Lower leg skin (tissue), 4 donors: ENCODE measurements at places on chromosomes 3 and 15.

DNA sequence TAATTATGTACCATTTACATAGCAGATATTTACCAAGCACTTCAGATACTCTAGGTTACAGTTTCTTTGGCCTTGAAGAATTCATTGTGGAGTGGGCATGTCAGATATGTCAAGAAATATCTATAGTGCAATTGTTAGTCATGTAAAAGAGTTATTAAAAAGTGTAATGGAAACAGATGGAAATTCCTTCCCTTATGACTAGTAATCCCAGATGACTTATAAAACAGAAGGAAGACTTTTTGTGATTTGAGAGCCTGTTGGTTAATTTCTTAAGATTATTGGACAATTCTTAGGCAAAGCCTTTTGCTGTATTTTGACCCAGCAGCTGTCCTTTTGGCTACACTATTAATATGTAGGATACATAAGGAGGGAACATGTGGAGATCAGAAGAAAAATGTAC is 708.9 kb upstream of the NECTIN3 start:
- no peak for DNase-seq

DNA sequence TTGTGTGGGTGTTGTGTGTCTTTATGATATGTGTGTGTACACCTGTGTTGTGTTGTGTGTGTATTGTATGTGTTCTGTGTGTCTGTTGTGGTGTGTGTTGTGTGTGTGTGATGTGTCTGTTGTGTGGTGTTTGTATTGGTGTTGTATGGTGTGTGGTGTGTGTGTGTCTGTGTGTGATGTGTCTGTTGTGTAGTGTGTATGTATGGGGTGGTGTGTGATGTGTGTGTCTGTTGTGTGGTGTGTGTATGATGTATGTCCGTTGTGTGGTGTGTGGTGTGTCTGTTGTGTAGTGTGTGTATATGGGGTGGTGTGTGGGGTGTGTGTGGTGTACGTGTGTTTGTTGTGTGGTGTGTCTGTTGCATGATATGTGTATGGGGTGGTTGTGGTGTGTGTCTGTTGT is 46.6 kb downstream of the ZDHHC19 start:
- DNase-seq = no peak

GRCh38 chr3:171257251-171258203 is 202.7 kb downstream of the TNIK start:
- no peak for DNase-seq

DNA sequence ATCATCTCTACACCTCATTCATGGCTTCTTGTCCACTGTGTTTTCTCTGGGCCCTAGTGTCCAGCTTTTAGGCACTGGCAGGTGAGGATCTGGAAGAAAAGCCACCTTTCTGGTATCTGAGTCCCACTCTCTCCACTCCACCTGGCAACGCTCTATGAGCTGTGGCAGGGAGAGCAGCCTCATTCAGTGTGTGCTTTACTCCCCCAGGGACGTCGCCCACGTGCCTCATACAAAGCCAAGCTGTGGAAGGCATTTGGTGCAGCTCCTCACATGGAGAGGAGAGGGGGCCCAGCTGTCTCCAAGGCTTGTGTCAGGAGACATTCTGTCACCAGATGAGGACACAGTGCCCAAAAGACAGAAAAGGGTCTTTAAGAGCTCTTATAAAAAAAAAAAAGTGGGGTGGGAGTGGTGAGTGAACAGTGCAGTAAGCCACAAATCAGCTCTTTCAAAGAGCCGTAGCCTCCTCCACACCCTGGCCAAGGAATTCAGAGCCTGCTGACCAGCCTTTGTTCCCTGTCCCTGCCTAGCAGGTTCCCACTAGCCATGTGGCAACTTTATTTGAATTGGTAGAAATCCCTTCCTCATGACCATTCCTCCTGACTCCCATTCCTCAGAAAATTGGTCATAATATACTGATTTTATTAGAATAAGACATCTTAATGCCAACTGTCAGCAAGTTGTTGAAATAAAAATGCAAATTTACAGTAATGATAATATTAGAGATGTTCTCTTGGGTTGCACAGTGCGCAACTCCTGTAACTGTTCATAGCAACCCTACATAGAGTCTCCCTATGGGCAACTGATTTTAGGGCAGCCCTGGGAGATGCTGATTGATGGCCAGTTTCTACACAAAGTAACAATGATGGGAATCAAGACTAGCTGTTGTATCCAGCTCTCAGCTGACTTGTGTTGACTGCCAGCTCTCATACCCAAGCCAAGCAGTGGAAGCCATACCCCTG is 29.5 kb downstream of the GALNT15 start:
- no peak for DNase-seq

DNA sequence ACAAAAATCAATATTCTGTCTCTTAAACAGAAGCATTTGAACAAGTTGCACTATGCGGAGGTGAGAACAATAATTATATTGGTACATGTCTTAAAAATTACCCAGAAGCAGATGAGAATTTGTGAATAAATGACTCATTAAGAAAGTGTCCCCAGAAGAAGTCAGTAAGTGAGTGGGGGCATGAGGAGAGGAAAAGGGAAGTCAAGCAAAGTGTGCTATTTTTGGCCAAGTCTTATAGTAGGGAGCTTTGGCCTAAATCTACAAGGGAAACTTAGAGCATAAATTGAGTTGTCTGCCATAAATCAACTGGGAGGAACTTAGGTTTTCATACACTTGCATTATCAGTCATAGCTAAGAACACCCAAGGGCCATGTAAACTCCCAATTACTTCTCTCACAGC is 86.9 kb upstream of the SATB1 start:
- no peak for DNase-seq

DNA sequence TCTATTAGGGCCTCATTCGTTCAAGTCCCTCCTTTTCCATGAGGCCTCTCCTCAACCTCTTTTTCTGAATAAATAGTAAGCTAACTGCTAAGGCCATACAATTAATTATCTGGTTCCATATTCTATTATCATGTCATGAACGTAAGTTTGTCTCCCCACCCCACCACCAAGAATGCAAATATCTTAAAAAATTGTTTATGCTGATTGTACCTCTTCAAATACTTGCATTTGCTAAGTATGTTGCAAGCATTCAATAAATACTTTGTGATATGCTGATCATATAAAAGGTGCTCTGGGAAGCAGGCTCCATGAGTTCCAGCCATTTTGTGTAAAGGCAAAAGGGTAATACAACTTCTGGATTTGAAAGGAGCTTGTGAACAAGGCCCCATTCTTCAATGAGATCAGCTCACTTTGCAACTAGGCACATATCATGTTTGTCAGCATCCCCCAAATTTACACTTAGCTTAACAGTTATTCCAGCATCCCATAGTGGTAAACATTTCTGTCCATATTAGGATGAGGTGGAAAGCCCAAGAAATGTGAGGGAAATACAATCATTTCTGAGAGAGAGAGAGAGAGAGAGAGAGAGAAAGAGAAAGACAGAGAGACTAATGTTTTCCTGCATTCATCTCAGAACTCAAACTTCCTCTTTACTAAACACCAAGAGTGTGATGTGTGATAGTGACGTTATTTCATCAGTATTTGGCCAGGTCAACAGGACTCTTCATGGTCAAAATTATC is 33.2 kb downstream of the SLC12A8 start:
- no peak for DNase-seq

DNA sequence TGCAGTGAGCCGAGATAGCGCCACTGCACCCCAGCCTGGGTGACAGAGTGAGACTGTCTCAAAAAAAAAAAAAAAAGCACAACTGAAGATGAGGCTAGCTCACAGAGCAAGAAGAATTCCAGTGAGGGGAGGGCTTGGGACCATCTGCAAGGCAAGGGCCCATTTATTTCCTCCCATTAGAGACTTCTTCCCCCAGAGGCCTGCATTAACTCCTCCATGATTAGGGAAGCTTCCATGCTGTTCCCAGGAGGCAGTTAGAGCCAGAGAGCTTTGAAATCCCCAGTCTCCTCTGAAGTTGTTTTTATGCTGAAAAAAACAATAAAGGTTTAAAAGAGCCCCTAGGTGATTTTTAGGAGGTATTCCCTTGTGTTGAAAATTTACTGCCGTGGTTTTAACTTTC is 54.3 kb upstream of the ADCY5 start:
- DNase-seq = no peak

DNA sequence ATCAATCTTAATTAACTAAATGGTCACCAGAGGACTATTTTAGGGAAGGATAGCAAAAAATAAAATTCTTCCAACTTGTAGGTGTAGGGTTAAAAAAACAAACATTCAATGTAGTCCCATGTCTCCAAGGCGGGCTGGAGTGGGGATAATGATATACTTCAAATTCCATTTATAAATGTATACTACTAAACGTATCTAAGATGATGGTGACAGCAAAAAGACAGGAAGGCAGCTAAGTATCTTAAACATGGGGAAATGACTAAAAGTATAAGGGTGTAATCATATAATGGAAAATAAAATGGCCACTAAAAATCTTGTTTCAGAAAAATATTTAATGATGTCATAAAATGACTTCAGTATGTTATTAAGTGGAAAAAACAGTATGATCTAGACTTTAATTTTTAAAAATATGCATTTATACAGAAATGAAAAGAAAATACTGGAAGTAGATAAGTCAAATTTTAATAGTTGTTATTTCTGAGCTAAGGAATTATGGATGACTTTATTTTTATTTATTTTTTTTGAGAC is 181.7 kb downstream of the SUCLG2 start:
- no peak for DNase-seq

GRCh38 chr3:71226565-71227269 is 356.8 kb downstream of the FOXP1 start:
- no peak for DNase-seq

DNA sequence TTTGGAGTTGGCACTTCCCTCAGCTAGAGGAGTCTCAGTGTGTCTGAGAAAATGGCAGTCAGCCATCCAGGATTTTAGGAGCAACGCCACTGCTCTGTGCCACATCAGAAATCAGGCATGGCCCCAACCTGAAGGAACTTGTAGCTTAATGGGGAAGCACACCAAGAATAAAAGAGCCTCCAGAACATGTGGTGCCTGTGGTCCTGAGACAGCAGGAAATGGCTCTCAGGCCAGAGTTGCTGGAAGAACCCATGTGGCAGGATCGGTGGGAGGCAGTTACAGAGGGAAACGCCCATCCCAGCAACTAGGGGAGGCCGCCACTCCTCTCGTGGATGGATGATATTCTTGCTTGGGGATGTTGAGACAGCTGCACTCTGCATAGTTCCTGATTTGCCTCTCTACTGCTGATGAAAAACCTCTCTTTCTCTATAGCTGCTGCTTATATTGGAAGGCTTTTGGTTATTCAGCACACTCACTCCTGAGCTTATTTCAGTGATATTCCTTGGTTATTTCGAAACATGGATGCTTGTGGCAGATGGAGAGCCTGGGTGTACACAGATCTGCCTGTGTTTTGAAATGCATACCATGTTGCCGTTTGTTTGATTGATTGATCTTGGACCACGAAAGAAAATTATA is 52.4 kb downstream of the KLHL25 start:
- peak; percentile 80 for DNase-seq

- DNase-seq = no peak
Measured at GRCh38 chr15:41492597-41493204, 973 bp upstream of the ITPKA start.

DNA sequence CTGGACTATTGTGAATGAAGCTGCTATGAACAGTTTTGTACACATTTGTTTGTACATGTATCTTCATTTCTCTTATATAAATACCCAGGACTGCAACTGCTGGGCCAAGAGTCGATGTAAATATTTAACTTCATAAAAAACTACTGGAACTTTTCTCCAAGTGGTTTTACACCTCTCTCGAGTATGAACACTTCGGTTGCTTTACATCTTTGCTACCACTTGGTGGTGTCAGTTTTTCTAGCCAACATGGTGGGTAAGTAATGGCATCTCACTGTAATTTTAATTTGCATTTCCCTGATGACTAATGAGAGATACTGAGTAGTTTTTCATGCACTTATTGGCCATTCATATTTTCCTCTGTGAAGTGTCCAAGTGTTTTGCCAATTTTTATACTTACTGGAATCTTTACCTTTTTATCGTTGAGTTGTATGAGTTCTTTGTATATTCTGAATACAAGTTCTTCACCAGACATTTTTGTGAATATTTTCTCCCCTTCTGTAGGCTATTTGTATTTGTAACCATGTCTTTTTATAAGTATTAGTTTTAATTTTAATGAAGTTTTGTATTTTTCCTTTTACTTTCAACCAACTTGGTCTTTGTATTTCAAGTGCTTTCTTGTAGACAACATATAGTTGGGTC is 44.4 kb downstream of the PCOLCE2 start:
- no peak for DNase-seq

DNA sequence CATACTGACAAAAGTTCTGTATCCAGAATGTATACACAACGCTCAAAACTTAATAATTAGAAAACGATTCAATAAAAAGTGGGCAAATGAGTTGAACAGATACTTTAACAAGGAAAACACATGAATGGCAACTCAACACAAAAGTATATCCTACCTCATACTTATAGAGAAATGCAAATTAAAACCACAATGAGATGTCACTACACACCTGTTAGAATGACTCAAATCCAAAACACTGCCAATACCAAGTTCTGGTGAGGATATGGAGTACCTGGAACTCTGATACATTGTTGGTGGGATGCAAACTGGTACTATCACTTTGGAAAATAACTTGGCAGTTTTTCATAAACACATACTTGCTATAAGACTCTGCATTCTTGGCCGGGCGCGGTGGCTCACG is 42.1 kb downstream of the PRTG start:
- DNase-seq = no peak

GRCh38 chr3:175732017-175732416 is 872.9 kb downstream of the NAALADL2 start:
- no peak for DNase-seq

GRCh38 chr15:36362509-36362915 is 216.9 kb upstream of the CDIN1 start:
- no peak for DNase-seq

GRCh38 chr3:138112362-138112761 is 3.0 kb downstream of the DZIP1L start:
- DNase-seq = peak; percentile 44

GRCh38 chr3:110816008-110816407 is 255.6 kb upstream of the NECTIN3 start:
- DNase-seq = no peak

- no peak for DNase-seq
Measured at GRCh38 chr3:66592016-66592761, 91.4 kb upstream of the LRIG1 start.

DNA sequence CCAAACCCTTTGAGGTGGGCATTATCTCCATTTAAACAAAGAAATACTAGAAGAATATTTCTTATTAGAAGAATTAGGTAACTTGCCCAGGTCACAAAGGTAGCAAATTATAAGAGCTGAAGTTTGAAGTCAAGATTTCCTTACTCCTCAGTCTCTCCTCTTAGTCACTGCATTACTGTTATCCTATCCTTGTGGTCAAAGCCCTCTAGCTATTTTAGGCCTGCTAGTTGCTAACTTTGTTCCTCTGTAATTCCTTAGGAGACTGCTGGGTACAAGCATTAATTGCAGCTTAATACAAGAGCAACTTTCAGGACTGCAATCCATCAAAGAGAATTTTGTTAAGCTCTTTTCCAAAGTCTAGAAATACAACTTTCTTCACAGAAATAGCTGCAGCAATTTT is 528.2 kb downstream of the ZIC1 start:
- DNase-seq = no peak

GRCh38 chr15:48774484-48774883 is 36.4 kb downstream of the CEP152 start:
- no peak for DNase-seq

DNA sequence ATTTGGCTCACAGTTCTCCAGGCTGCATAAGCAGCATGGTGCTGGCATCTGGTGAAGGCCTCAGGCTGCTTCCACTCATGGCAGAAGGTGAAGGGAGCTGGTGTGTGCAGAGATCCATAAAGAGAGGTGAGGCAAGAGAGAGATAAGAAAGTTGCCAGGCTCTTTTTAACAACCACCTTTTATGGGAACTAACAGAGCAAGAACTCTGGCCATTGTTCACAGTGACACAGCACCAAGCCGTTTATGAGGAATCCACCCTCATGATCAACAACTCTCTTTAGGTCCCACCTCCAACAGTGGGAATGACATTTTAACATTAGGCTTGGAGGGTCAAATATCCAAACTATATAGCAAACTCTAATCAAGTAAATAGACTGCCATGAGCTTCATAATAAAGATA is 557.2 kb upstream of the SUCLG2 start:
- no peak for DNase-seq
